ENCODE measurements at places on chromosomes 3 and 15. TPM values are rescaled to one million over a fixed set of nuclear protein-coding genes. Genes with fewer than 3 reads are reported as not detected.

GRCh38 chr15:90165157-90165556 lies 36.0 kb upstream of the SEMA4B start:
- DNase-seq = no peak

GRCh38 chr3:150371741-150372254 lies 36.3 kb upstream of the TSC22D2 start:
- no peak for DNase-seq

DNA sequence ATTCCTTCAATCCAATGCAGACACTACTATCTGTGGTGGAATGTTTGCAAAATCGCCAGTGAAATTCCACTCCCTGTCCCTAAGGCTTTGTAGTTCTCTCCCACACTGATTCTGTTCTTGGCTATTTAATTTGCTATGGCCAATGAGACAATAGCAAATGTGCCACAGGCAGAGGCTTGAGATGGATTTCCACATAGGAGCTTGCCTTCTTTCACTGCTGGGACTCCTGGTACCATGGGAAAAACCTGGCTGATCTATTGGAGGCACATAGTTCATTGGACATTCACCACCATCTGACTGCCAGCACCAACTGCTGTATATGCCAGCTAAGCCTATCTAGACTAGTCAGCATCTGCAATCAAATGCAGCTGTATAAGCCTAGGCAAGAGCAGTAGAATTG lies 103.8 kb downstream of the NR1D2 start:
- no peak for DNase-seq

GRCh38 chr3:42649006-42649405 lies 4.5 kb upstream of the ZBTB47 start:
- no peak for DNase-seq

DNA sequence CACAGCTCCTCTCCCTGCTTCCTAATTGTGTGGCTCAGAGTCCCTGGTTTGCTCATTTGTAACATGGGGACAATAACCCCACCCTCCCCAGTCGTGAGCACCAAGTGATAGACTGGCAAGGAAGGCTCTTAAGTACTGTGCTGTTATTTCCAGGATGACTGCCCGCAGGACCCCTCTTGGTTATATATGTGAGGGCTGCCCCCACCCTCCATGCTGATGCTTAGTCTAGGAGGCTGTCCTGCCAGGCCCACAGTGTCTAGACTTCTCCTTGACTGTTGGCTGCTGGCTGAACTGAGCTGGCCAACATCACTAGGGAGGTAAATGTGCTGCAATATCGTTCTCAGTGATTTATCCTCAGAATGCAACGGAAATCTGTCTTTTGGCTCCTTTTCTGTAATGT lies 45.1 kb downstream of the RAB11A start:
- no peak for DNase-seq

DNA sequence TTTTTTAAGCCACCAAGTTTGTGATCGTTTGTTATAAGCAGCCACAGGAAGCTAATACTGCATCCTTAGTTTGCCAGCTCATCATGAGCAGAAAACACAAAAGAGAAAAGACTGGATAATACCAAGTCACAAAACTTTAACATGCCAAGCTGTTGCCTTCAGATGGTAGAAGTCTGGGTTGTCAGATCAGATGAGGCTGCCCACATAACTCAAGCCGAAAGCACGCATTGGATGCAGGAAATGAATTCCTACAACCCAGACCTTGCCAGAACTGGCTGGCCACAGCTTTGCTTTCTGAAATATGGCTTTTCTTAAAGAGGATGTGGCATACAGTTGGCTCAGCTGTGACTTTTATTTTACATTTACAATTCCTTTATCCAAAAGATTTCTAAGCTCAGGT lies 118.3 kb upstream of the NEO1 start:
- DNase-seq = no peak

GRCh38 chr3:196636369-196637349 lies 2.8 kb upstream of the NRROS start:
- DNase-seq = no peak

DNA sequence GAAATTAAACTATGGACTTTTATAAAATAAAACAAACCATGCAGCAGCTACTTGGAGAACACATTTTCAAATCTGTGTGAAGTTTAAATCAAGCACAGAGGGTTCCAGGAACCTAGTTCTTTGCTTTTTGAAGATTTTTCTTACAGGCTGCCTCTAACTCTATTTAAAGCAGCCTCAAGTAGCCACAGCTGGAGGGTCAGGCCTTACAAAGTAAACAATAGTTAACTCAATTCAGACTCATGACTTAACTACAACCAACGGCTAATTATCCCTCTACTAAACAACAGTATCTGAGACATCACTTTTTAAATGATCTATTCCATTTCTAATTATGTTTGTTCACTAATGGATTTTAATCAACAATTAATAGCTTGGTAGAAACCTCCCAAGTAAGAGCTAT lies 9.8 kb downstream of the LRIG1 start:
- DNase-seq = no peak

- DNase-seq = no peak
These were observed 212.5 kb upstream of the CNTN6 start for GRCh38 chr3:880371-880770.

GRCh38 chr3:107062787-107063186 lies 314.5 kb upstream of the CCDC54 start:
- no peak for DNase-seq

DNA sequence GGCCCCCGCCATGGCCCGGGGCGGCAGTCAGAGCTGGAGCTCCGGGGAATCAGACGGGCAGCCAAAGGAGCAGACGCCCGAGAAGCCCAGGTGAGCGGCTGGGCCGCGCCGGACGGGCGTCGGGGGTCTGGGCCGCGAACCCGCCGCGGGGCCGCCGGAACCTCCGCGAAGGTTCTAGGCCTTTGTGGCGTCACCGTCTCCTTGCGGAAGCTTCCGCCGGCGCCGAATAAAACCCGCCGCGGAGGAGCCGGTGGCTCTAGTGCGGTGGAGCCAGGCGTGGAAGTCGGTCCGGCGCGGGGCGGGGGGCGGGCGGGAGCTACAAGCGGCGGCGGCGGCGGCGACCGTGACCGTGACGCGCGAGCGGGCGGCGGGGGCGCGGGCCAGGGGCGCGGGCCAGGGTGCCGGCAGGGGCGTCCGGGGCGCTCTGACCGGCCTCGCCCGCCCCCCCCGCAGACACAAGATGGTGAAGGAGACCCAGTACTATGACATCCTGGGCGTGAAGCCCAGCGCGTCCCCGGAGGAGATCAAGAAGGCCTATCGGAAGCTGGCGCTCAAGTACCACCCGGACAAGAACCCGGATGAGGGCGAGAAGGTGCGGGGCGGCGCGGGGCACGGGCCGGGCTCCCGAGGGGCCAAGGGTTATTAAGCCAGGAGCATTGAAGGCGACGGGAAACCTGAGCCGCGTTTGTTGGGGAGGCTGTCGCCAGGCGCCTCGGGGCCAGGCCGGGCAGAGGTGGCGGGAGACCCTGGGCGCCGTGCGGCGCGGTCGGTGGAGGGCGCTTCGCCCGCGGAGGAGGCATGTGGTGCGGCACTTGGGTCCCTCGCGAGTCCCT lies at the start of gene DNAJA4:
Gene DNAJA4, plus strand, starts transcription at position 259 of the 833 bp plus-strand sequence. Its CDS starts 202 bp downstream, at position 461.
- peak; percentile 84 for DNase-seq

GRCh38 chr3:176041812-176042211 lies 1155.5 kb downstream of the TBL1XR1 start:
- DNase-seq = no peak

DNA sequence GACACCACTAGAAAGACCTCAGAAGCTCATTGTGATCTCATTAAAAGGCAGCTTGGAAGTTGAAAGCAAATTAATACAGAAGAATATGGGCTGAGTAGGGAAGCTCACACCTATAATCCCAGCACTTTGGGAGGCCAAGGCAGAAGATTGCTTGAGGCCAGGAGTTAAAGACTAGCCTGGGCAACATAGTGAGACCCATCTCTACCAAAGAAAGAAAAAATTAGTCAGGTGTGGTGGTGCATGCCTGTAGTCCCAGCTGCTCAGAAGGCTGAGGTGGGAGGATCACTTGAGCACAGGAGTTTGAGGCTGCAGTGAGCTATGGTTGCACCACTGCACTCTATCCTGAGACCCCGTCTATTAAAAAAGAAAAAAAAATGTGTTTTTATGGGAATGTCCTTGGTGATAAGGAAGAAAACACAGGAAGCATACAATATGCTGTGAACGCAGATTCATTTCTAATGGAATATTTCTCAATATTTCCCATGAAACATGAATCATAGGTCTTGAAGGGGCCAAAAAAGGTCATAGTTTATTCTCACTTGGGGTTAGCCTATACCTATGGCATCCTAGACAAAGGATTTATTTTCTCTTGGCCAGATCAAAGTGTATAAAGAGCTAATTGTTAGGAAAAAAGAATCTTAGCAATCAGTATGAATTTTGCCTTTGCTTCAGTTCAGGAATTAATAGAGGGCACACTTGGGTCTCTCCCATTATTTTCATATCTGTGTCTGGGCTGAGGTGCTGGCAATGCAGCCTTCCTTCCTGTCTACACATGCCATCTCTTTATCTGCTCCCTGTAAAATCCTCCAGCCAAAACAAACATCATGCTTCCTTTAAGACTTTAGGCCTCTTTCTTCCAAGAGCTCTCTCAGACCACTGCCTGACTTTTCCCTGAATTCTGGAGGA lies 98.2 kb downstream of the FNDC3B start:
- no peak for DNase-seq

DNA sequence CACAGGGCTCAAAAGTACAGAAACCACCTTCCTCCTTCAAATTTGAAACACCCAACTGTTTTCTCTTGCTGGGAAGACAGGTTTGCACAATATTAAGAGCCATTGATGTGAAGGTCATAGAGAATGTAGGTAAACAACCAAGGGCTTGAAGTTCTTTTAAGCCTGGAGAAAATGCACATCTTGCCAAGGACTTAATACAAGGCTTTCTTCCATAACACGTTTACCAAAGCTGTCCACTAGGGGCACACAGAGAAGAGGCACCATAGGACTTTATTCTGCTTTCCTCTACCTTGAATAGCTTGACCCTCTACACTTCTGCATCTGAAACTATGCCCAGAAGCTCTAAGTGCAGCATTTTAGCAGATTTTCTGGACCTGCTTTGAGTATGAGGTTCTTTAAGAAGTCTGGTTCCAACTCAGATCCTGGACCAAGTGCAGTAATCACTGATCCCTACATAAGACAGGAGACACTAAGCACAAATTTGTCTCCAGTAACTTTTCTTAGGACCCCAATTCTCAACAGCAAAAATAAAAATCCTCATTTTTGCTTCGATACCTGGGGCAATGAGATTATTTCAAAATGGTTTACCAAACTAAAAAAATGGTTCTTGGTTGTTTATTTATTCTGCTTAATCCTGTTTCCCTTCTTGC lies 138.0 kb downstream of the FBN1 start:
- no peak for DNase-seq

DNA sequence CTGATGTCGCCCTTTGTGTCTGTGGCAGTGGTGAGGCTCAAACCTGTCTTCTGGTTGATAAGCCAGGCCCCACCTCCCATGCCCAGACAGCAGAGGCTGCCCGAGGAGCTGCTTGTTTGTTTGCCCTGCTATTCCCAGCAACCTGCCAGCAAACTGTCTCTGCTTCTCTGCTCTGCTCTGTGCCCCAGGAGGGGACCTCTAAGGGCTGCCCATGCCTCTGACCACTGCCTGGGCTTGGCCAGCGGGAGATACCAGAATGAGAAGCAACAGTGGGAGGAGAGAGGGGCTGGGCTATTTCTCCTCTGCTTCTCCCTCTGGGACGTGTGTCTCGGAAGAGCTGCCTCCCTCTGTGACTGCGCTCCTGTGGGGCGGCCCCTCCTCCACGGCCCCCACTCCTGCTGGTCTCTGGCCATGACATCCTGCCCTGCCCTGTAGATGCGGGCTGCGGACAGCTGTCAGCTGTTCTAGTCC lies 213.1 kb downstream of the RPLP1 start:
- DNase-seq = no peak

DNA sequence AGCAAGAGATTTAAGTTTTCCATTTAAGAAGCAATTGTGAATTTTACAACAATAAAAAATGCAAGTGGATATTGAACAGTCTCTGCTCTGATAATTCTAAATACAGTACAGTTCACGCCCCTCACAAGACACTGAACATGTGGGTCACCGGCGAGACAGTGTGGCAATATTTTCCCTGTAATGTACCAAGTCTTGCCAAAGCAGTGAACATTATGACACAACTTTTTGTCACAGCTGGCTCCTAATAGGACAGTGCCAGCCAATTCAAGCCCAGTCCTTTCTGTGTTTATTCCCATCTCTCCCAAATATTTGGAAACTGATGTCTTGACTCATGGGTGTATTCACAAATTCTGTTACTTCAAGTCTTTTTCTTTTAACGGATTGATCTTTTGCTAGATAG lies 62.3 kb downstream of the PPARG start:
- no peak for DNase-seq

DNA sequence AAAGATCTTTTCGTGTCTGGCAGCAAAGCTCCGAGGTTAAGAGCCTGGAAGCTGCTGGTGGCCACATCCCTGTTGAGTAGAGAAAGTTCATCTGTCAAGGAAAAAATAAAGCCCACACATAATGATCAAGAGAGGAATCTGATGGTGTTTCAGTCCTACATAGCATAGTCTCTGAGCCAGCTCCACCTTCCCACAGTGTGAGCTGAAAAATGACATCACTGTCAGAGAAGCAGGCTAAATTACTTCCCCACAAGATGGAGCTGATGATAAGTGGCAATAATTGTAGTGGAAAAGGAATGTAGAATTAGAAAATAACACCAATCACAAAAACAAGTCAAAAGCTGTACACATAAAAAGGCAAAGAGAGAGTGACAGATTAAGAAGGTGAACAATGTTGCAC lies 84.5 kb downstream of the AQP9 start:
- no peak for DNase-seq

DNA sequence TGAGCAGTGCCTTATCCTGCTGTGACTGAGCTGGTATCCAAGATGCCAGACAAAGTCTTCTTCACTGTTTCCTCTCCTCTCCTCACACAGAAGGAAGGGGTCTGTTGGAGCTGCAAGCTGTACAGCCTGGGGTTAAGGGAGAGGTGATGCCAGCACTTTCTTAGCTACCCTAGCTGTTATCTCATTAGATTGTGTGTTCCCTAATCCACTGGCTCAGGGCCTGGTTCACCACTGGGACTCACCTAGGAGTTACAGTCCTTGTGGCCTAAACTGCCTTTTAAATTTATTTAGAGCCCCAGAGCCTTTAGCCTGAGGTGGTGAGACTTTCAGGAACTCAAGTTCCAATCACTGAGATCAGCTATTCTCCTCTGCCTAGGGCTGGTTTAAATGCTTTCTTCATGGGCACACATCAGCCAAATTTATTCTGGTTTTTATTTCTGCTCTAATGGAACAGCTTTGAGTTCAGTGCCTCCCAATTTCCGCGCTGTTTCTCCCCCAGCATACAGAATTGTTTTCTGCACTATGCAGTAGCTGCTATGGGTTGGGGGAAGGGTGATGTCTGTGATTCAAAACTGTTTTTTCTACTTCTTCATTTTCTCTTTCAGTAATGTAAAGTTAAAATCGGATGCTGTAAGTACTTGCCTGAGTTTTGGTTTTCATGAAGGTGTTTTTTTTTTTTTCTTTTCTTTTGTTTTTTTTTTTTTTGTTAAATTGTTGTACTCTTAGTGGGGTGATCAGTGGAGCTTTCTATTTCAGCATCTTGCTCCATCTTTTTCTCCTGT lies 198.8 kb downstream of the DOCK3 start:
- no peak for DNase-seq

FAM107A gene
- total RNA-seq = 82.9 TPM

LRRC15 gene
- 0.14 TPM for total RNA-seq

STT3B gene
- 98.6 TPM for total RNA-seq

NEIL1 gene
- 8.7 TPM for total RNA-seq

UPK1B gene
- 0.11 TPM for total RNA-seq

SEMA6D gene
- 17.7 TPM for total RNA-seq

HRH1 gene
- total RNA-seq = 1.8 TPM

Data from Right ventricle myocardium inferior (tissue), 1 donor.